ENCODE measurements at places on chromosomes 3 and 15.

DNA sequence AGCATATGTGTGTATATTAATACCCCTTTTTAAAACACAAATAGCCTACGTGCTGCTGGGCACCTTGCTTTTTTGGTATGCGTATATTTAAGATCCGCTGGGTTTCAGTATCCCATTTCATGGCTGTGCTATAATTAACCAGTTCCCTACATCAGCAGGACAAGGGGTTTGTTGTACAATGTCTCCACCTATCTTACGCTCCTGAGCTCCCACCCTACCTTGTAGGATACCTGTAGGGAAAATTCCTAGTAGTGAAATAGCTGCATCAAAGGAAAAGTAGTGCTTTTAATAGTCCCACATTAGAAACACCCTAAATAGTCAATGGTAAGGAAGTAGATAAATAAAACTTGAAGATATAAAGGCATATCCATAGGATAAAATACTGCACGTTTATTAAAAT, 1.4 kb downstream of the MAP6D1 start:
- no peak for DNase-seq

- peak; percentile 63 for DNase-seq
Measured at GRCh38 chr3:28317438-28318022, 31.0 kb upstream of the ZCWPW2 start.

DNA sequence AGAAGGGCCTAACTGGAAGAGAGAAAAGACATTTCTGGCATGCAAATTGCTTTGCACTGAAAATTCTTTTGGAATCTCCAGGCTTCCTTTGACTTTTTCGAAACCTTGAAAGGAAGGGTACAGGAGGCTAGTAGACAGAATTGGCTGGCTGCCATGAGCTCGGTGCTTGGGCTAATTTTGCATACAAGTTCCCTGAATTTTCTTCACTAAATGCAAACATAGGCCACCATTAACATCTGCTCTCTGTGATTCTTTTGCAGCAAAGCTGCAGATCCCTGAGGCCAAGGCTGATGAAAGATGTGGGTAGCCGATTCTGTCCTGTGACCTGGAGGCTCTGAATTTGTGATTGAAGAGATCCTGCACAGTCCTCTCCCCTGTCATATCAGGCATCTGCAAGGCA, 247.8 kb upstream of the MCTP2 start:
- no peak for DNase-seq

DNA sequence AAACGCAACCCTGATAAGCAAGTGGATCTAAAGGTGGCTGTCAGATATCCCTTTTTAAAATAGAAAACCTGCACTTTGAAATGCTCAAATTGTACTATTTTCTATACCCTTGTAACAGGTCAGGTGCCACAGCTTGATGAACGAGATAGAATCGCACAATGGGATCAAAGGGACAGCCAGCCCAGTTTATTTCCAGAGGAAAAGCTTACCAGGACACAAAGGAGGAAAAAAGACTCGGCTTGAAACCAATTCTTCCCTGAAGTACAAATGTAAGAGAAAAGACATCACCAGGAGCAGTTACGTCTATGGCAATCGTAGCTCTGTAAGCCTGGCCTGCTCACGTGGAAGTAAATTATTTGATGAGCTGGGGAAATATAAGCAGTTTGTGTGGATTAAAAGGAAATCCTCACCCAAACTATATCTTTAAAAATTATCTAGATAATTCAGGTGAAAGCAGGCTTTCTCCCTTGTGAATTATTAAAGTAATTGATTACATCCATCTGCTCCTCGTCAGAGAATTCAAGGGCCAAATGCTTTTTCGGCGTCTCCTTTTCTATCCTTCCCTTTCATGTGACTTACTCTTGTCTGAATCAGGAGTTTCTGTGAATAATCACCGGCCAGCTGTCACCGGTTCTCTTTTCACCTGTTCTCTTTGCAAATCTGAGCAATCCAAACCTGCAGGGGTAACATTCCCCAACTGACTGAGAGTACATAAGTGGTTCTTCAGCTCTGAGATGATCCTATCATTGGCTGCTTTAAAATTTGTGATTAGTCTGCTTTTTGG, 339.2 kb upstream of the ONECUT1 start:
- no peak for DNase-seq

- DNase-seq = no peak
Measured at GRCh38 chr3:187642861-187643260, 27.3 kb downstream of the SST start.

DNA sequence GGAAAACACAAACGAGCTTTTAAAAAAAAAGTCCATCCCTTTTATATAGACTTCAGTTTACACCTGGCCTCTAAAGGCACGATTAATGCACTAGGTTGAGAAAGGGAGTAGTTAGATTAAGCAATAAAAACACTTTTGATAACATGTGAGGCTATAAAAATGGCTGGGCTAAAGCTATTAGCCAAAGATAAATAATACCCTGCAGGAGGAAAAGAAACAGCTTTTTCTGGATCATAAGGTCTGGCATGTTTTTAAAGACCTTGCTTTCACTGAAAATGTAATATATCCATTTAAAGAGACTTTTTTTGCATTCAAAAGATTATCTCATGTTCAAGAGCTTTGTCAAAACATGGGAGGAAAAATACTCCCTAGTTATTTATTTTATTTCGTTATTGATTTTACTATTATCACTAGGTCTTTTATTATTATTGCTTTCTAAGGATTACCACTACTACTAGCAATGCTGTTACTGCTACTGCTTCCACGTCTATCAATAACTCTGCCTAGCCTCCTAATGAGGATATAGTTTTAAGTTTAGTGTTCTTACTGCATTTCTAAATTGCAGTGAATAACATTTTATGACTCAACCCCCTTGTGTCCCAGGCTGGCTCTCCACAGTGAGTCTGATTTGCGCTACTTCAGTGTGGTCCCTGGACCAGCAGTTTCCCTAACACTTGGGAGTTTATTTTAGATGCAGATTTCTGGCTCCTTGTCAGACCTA, 93.4 kb downstream of the THRB start:
- no peak for DNase-seq

DNA sequence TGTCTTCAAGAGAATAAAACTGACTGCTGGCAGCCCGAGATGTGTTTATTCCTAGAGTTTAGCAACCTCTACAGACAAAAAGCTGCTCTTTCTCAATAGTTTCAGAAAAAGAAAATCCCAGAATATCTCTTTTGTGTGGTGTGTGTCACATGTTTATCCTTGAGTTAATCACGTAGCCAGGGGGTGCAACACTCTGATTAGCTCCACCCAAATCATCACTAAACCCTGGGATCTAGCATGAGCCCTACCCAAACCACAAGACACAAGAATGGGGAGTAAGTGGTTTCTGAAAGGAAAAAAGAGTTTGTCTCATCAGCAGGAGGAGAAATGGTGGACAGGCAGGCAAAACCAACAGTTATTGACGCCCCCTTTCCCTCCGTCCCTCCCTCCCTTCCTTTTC, 78.5 kb upstream of the AGBL1 start:
- no peak for DNase-seq

- no peak for DNase-seq
Measured at GRCh38 chr3:63768386-63768785, 50.7 kb upstream of the C3orf49 start.

DNA sequence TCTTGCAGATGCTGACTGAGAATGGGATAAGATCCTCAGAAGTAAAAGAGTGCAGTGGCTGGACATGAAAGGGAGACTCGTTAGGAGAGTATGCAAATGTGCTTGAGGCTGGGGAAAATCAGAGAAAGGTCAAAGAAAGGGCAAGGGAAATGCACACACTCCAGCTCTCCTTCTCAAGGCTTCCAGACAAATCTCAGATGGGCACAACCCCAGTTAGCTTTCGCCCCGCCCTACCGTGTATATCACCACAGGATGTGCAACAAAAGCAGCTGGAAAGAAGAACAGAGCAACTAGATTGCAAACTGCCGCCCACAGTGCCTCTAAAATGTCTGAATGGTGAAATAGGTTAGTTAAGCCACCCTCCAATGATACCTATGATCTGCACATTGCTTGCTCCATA, 63.9 kb downstream of the CERS3 start:
- DNase-seq = no peak

GRCh38 chr15:52109559-52110451, 2.8 kb downstream of the BCL2L10 start:
- DNase-seq = no peak

DNA sequence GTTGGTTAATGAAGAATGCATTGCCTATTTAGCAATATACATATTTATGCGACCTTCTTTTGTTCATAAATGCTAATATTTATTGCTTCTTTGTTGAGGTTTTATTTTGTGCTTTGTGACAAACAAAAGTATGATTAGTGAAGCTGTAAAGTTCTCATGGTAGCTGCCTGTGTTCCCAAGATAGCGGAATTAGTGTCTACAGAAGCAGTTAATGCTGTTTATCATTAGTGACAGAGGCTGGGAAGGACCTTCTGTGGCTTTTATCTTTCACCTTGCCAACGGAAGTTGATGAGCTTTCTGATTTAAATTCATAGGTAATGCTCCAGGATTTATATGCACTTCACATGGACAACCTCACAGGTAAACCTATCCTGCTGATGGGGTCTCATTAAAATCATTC, 418.3 kb downstream of the CADM2 start:
- no peak for DNase-seq

Data from hematopoietic multipotent progenitor cell treated with erythropoietin and hydrocortisone succinate and interleukin-3 and kit ligand, for 15 days (in vitro differentiated cells).